ENCODE measurements at places on chromosomes 5 and 9.
A peak's percentile ranks its signal among the peaks of the same experiment; 100 is the strongest.

- no peak overlapping the region for H3K27ac ChIP-seq
- no peaks in the 10 kb centered on the region for H3K36me3 ChIP-seq
- H3K27me3 ChIP-seq: no peaks in the 10 kb centered on the region
Measured at GRCh38 chr5:58641533-58641932, 58.7 kb downstream of the RAB3C start.

DNA sequence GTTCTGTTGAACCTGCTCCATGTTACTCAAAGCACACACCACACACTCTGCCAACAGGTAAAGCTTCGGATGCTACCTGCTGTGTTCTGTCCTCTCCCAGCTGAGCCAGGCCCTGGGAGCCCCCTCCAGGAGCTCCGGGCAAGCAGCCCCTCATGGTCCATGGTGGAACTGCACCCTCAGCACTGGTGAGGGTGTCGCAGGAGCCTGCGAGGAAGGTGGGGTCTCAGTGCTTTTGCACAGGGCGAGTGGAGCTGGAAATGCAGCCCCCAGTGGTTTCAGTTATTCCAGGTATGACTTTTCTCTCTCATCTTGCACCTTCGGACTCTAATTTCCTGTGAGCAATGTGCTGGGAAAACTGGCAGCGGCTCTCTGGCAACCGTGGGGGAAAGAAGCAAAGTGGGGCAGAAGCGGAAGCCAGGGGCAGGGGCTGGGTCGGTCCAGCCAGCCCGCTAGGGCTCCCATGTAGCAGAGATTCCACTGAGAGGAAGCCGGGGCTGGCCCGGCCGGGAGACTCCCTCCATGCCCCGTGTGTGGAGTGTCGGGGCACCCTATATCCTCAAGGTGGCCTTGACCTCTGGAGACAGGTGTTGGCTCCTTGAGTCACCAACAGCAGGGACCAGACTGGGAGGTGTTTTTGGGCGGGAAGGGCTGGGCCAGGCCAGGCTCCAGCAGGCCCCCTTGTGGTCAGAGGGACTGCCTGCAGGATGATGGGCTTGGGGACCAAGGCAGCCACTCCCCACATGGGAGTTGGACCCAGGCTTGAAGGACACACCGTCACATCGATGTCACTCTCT lies 75.6 kb upstream of the PRSS3 start:
- H3K27me3 ChIP-seq: no peaks in the 10 kb centered on the region
- DNase-seq: peak; percentile 62
- H3K4me1 ChIP-seq: no peaks in the 10 kb centered on the region
- H3K4me3 ChIP-seq: no peak overlapping the region
- H3K36me3 ChIP-seq: no peaks in the 10 kb centered on the region

- H3K4me3 ChIP-seq: no peak overlapping the region
- peaks cover 3% of the 10 kb centered on the region for H3K27me3 ChIP-seq
- DNase-seq: no peak
- H3K36me3 ChIP-seq: no peaks in the 10 kb centered on the region
Measured at GRCh38 chr9:131091352-131091992, 4.9 kb upstream of the AIF1L start.

DNA sequence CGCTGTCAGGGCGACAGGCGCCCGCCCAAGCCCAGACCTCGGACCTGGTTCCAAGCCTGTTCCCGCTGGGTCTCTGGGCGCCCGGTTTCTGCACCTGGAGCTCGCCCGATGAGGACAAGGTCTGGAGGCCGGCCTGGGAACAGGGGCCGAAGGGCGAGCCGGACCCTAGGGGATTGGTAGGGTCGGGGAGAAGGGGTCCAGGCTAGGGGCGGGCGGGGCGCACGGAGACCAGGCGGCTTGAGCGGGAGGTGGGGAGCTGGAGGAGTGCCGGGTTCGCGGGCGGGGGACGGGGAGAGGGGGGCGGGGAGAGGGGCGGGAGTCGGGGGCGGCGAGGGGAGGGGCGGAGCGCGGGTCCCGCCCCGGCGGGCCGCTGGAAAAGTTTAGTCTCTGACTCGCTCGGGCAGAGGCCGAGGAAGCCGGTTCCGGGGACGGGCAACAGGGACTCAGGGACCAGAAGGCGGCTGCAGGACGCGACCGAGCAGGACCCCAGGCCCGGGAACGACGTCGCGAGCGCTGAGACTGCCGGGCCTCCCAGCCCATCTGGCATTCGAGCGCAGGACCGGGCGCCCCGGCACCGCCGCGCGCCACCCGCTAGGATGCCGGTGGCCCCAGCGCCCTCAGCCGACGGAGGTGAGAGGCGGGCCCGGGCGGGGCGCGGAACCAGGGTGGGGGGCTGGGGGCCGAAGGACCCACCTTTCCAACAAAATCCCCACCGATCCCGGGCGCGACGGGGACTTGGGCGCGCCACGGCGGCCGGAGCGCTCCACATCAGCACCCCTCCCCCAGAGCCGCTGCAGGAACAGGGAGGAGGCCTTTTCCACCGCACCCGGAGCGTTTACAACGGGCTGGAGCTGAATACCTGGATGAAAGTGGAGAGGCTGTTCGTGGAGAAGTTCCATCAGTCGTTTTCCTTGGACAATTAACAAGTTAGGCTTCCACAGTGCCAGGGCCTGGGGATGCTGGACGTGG lies at the start of gene S1PR3:
S1PR3 (plus strand) TSS at position 403 of the 969 bp plus-strand sequence. CDS start 9,733 bp downstream, outside the sequence.
- peak within 1 kb of the TSS; percentile 77 for H3K27ac ChIP-seq
- peak within 1 kb of the TSS; percentile 70 for H3K4me3 ChIP-seq
- peak; percentile 79 for DNase-seq
- H3K4me1 ChIP-seq: no peaks in the 10 kb centered on the region

- no peak overlapping the region for H3K27ac ChIP-seq
- no peak overlapping the region for H3K4me3 ChIP-seq
- no peaks in the 10 kb centered on the region for H3K36me3 ChIP-seq
Measured at GRCh38 chr5:133736512-133736911, 124.2 kb upstream of the FSTL4 start.
